8988T (cell line): ENCODE measurements at places on chromosomes 3 and 15.
A peak's percentile ranks its signal among the peaks of the same experiment; 100 is the strongest.

DNA sequence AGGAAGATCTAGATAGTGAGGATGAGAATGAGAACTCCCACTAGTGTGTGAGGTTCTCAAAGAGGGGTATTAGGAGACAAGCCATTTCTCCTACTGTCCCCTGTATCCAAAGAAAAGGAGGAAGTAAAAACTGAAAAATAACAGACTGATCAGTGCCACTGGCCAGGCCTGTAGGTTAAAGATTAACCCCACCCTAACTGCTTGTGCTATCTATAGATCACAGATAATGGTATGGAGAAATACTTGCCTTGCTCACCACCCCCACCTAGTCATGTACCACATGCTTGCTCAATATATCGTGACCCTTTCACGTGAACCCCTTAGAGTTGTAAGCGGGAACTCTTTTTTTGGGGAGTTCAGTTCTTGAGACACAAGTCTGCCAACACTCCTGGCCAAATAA lies 519.7 kb upstream of the FRG2C start:
- DNase-seq: no peak

GRCh38 chr15:38299216-38299615 lies 46.6 kb downstream of the SPRED1 start:
- no peak for DNase-seq

DNA sequence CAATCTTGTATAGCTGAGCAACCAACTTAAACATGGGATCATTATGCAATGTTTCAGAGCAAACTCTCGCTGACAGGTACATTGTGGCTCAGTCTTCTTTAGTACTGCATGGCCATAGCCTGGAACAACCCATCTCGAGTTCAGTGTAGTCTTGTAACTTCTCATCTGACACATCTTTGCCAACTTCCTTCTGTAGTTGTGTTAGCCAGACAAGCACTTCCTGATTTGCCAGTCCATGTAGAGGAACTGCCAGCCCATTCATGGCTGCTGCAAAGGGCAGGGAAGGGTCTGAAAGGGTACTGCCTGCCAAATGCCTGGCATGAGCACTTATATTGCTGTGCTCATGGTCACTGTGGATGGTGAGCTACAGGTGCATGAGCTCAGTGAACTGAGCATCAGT lies 49.2 kb upstream of the CCDC54 start:
- DNase-seq: no peak

DNA sequence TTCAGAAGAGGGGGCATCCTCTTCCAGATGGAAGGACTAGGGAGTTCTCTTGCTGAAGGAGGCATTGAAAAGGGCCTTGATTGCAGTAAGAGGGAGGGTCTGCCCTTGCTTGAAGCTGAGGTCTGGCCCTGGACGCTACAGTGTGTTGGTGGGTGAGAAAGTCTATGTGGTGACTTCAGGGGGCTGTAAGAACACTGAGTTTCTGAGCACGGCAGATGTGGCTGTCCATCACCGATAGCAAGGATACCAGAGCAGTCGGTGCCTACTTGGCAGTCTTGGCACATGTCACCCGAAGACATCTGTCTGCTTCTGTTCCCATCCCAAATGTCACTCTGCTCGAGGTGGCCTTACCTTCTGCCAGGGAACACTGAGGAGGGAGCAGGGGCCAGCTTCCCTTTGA lies 631.1 kb upstream of the CFAP20DC start:
- no peak for DNase-seq

DNA sequence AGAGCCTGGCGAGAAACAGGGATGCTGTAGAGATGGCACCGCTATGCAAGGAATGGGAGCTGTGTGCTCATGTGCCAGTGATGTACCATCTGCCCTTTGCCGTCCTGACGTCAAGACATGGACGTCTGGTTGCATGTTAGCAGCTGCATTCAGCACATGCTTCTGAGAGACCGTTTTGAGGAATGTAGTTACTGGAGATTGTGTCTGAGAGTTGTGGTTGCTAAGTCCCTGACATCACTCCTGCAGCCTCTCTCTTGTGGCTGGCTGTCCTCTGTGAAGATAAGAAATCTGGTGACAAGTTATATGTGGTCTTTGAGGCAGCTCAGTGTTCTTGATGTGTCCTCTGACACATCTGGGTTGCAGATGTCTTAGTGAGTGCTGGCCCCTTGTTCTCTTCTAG lies 165.1 kb downstream of the APBA2 start:
- no peak for DNase-seq

DNA sequence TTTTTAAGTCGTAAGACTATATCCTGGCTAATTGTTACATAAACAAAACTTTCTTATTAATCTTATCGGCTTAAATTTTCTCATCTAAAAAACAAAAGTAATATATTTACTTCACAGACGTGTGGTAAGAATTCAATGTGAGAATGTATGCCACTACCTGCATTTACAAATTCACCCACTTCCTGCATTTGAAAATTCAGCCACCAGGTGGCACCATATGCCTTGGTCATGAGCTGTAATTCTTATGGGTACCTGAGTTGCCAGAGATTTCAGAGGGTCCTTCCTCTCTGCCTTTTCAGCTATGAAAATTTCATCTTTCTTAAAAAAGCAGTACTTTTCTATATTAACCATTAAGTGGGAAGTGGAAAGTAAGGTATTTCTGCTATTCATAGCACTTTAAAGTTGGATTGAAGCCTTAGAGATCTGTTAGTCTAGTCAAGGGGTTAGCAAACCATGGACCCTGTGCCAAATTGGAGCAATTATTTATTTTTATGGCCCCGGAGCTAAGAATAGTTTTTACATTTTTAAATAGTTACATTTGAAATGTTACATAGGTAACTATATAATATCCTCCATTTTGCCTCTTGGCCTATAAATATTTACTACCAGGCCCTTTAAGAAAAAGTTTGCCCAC lies 127.8 kb downstream of the HCN4 start:
- DNase-seq: peak; percentile 9

- no peak for DNase-seq
These were observed 1325.8 kb upstream of the ALCAM start for GRCh38 chr3:104040896-104041295.

- no peak for DNase-seq
These were observed 19.6 kb downstream of the VGLL4 start for GRCh38 chr3:11624161-11624560.

DNA sequence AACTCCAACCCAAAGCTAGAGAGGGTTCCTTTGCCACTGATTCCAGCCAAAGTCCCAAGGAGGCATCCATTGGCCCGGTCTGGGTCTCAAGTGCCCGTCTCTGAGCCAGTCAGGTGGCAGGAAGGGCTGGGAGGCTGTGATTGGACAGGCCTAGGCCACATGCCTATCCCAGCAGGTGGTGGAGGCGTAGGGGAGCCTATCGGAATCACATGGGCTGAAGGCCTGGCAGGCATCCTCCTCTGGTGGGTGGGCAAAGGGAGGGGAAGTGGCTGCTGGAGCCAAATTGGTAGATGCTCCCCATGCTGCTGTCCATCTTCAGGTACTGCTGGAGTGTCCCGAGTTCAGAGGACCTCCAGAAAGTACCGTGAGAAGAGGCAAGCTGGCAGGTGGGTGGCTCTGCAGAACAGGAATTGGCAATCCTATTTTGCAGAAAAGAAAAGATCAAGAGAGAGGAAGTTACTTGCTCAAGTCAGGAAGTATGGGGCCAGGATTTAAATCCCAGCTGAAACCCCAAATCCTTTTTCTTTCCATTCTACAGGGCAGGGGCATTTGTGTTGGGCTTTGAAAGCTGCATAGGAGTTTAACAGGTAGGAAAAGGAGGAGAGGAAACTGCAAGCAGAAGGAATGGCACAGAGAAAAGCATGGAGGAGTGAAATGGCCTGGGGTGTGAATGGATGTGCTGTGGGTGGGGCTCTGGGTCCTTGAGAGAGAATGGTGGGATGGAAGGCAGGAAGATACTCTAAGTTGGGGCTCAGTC lies 3.7 kb downstream of the CHST13 start:
- no peak for DNase-seq

GRCh38 chr3:30933478-30934207 lies 39.2 kb upstream of the GADL1 start:
- no peak for DNase-seq

DNA sequence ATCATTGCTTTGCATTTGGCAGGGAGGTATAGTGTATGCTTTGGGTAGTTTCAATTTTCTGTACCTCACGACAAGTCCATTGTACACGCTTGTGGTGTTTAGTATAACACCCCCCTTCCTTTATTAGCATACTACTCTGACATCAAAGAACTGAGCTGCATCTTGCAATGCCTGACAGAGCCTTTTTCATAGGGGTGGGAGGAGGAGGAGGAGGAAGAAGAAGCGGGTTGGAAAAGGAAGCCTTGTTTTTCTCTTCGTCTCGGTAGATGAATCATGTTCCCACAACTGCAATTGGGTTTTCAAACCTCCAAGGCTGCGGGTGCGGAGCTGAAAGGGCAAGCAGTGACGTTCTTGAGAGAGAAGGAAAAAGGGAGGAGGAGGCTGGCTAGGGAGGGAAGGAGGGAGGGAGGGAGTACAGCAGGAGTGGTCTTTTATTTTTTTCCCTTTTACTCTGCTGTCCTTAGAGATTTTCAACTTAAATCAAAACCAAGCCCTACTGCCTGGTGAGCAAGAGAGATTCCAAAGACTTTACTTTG lies 175.7 kb downstream of the KLHL25 start:
- no peak for DNase-seq

GRCh38 chr3:145124900-145125678 lies 1035.9 kb downstream of the PLOD2 start:
- DNase-seq: no peak

GRCh38 chr15:101481917-101482525 lies 7.5 kb downstream of the PCSK6 start:
- DNase-seq: no peak

- no peak for DNase-seq
These were observed 747 bp downstream of the PDCD6IP start for GRCh38 chr3:33799202-33799551.

DNA sequence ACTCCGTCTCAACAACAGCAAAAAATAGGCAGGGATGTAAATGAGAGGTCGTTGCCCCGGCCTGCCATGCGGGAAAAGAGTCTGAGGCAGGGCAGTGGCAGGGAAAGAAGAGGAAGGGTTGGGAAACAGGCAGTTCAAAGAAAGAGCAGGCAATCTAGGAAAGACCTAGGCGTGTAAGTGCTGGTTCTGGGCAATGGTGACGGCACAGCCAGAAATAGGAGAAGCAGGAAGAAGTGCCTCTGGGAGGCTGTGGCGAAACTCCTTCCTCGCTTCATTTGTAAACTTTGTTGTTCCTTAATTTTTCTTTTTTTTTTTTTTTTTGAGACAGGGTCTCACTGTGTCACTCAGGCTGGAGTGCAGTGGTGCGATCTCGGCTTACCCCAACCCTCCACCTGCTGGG lies 4.3 kb downstream of the SLC51A start:
- no peak for DNase-seq

- DNase-seq: peak; percentile 27
These were observed 26.2 kb downstream of the MAP4 start for GRCh38 chr3:47989981-47990440.

DNA sequence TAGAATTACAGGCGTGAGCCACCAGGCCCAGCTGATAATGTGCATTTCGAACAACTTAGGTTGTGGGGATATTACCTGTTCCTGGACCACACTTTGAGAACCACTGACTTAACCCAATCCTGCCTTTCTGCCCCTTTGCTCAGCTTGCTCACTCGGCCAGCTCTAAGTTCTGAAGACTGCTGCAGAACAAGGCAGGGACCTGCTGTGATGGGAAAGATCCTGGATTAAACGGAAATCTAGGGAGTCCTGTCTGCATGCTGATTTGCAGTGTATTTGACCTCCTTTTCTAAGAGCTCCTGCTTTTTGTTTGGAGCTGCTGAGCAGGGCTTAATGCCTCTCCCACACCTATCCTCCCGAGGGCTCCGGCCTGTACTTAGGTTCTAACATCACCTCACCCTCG lies 2.9 kb downstream of the LTK start:
- peak; percentile 24 for DNase-seq

DNA sequence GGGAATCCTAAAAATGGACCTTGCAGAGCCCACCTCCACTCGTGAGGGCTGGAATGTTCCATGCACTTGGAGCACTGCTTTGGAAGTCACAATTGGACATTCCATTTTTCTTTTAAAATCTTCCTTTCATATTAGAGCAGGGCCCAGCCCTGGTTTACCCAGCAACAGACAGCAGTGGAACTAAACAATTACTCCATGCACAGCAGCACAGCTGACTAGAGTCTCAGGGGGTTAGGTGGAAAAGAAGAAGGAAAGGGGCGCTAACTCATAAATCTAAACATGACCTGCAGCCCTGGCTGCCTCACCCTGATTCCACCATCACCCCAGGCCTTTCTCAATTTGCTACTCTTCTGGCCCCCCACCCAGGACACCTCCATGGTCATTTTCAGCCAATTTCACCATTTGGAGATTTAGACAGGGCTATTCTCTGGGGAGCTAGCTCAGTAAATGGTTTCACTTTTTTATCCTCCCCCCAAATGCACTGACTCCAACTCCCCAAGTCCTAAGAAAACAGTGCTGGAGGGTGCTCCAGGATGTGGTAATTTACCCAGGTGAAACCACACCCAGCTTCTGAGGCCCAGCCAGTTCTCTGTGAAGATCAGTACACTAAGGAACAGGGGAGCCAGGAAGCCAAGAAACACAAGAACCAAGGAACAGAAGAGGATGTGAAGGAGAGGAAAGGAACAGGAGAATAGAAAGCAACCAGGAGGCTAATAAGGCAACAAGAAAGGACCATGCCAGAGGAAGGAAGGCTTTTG lies 1.6 kb upstream of the LRRC31 start:
- DNase-seq: no peak

- no peak for DNase-seq
These were observed 1.4 kb upstream of the RARRES1 start for GRCh38 chr3:158733656-158734055.

DNA sequence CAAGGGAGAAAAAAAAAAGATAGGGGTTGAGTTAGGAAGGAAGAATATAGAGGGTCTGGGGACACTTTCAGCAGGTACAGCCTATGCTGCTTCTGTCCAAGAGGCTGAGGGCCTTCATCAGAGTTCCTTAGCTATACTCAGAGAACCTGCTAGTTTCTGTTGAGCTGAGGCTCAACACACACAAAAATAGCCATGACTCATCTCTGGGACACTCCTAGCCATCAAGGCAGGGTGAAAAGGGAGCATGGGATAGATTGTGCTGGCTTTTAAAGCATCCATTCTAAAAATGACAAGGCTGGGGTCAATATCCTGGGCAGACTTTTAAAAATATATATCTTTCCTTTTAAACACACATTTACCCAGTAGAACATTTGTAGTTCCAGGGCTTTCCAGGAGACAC lies 2.8 kb upstream of the RTP2 start:
- no peak for DNase-seq

GRCh38 chr3:51559411-51559888 lies 20.9 kb downstream of the RAD54L2 start:
- no peak for DNase-seq

DNA sequence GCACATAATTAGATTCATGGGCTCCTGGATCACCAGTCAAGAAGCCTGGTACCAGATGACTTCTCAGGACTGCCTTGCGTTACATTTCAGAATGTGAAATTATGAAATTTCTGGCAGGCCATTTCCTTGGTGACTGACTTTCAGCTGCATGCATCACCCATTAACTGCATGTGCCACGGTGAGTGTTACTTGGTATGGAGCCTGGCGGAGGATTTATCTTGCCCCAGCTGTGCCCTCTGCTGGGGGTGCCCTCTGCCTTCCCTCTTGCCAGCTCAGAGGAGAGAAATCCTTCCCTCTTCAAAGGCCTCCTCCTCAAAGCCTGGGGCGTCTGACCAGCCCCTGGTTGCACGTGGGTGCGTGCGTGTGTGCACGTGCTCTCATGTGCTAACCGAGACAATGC lies 57.7 kb upstream of the CTSH start:
- DNase-seq: no peak

- no peak for DNase-seq
These were observed 52.8 kb downstream of the ATP8B4 start for GRCh38 chr15:50066202-50066601.
